ENCODE measurements at places on chromosomes 12 and 14. TPM values are rescaled to one million over a fixed set of nuclear protein-coding genes. Genes with fewer than 3 reads are reported as not detected.

DNA sequence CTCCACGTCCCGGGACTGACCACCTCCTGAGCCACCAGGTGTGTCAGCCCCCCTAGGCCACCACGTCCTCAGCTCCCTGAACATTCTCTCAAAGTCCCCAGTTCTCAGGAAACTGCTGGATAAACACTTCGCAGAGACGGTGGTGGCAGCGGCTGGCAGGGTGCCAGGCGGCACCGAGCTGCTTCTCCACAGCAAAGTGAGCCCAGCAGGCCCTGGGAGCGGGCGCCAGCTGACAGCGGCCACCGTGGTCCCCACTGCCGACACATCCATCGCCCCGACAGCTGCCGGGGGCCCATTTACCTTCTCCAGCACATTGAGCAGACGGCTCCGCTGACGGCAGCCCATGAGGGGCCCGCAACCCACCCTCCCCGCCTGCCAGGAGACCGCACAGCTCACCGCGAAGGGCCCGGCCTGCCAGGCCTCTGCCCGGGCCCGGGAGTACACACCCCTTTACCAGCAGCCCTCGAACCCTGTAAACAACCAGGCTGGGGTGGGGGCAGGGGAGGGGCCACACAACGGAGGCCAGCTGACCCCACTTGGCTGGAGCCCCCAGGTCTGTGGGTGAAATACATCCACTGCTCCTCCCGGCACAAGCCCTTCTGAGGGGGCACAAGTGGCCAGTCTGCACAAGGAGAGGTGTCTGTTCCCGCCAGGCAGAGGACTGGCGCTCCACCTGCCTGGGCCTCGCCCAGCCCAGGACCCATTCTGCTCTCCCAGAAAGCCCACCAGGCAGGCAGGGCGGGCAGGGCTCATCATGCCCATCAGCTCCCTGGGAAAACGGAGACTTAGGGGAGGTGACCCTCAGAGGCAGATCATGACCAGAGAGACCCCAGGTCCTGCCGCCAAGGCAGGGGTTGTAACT is 10.5 kb downstream of the AKT1 start:
- no peak for DNase-seq

DNA sequence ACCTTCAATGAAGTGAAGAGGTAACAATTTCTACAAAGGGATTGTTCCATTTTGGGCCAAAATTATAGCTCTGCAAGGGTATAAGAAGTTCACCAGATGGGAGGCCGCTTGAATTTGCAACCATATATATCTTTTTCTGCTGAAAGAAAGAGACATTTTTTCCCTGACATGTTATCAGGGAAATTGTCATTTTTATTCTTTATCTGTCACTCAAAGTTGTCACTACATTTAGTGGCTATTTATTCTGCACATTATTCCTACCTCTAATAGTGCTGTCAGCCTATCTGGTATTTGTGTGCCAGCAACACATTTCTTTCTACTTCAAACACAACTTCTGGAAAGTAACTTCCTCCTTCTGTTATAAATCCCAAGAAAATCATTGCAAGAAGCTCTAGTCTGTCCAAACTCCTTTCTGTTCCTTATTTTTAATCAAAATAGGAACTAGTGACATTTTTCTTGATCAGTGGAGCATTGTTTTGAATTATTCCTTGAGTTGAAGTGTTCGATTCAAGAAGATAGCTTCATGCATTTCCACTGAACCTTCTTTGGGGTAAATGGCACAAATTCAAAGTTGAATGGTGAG is 137.9 kb upstream of the ATP2B1 start:
- no peak for DNase-seq

DNA sequence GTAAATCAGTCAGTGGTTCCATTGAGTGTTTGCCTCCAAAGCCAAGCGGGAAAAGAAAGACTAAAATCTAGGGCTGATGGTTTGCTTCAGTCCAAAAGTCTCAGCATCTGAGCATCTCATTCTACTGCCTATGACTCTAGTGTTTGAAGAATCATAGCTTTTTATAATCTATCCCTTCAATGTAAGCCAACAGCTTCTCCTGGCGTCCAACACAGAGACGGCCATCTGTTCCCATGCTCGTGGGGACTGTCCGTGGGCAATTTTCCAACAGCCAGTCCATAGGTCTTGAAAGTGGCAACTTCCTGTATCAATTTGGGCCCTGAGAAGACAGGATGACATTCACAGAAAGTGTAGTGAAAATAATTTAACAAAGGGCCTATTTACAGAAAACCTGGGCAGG is 544.4 kb upstream of the TMEM132C start:
- no peak for DNase-seq

DNA sequence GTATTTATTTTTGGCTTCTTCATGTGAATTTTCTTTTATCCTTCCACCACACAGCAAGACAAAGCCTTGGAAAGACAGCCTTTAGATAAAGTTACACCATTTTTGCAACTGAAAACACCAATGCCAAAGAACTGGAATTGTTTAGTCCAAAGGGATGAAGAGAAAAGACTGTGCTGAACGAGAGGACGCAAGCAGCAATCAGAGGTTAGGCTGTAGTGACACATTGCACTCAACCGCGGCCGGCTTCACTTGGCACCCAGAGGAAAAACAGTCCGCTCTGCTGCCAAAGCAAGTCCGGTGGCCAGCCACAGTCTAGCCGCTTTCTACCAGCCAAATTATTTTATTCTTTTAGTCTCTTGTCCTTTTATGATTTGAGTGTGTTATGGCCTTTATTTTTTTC is 49.1 kb upstream of the KCNJ8 start:
- no peak for DNase-seq

DNA sequence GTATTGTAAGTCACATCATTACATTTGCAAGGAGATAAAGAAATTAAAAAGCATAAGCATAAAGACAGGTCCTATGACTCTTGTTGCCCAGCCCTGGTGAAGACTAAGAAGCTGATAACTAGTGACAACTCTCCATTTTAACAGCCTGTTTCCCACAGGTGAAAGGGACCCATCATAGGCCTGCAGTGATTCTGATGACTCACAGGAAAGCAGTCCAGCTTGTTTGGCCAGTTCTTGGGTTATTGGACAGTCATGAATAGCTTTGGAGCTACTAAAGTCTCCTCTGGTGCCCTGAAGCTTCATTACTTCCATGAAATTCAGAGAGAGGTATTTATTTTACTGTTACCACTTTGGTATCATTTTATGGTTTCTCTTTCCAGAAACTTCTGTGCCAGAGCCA is 55.5 kb upstream of the DYRK2 start:
- DNase-seq = peak; percentile 94

DNA sequence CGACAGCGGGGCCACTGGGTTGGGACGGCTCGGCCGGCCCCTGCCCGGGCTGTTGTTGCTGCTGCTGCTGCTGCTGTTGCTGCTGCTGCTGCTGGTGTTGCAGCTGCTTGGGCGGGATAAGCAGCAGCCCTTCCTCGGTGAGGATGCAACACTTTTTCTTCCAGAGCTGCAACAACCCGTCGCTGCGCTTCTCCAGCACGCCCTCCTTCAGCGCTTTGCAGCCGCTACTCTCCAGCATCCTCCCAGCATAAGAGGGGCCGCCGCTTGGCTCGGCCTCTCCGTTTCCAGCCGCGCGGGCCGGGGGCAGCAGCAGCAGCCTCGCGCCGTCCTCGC is 529 bp downstream of the PHLDA1 start:
- DNase-seq = no peak

GRCh38 chr14:59482541-59483331 is 1.5 kb downstream of the L3HYPDH start:
- peak; percentile 83 for DNase-seq

GRCh38 chr12:44904321-44904720 is 28.2 kb upstream of the NELL2 start:
- DNase-seq = no peak

DNA sequence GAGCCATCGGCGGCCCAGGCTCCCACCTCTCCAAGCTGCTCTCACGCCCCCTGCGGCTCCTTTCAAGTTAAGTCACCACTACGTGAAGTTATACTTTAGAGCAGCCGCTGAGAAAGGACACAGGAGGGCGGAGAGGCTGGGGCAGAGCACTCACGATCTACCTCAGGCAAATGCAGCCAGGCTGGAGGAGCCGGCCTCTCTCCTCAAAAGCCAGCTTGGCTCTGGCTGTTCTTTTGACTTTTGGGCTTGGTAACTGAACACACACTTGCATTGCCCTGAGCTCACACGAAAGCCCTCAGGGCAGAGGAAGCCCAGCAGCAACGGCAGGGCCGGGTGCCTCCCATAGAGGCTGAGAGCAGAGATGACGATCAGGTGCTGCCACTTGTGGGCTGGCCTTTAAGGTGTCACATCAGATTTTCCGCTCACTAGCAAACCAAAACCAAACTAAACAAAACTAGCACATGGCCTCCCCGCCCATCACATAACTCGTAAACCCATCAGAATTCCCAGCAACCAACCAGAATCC is 75.2 kb downstream of the PITPNM2 start:
- DNase-seq = no peak

- DNase-seq = no peak
Measured at GRCh38 chr14:22794551-22794951, 20.7 kb downstream of the SLC7A7 start.

- no peak for DNase-seq
Measured at GRCh38 chr14:34906287-34906686, 31.1 kb upstream of the BAZ1A start.

GRCh38 chr12:6082613-6083012 is 41.9 kb downstream of the VWF start:
- DNase-seq = no peak

- DNase-seq = no peak
Measured at GRCh38 chr12:2359725-2360629, 307.2 kb downstream of the CACNA1C start.

DNA sequence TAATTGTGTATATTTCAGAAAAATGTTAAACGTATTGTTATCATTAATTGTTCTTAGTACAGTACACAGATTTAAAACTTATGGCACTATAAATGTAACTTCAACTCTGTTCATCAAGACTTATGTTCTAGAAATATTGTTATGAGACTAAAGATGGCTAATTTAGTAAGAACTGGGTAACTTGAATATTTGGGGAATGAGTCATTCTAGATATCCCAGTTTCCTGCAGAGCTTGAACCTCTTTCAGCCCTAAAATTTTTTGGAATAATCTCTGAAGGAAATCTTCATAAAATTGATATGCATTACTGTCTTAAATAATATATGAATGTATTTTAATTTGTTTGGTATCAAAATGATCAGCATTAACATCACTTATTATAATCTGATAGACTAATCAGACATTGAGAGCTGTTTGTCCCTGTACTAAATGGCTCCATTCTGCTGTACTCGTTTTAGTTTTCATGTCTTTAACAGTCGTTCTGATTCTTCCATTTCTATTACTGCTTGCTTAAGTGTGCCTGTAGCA is 87.1 kb downstream of the VEZT start:
- no peak for DNase-seq

- no peak for DNase-seq
Measured at GRCh38 chr12:67299526-67299925, 30.4 kb downstream of the CAND1 start.

- no peak for DNase-seq
Measured at GRCh38 chr12:115975411-115975810, 302.1 kb downstream of the MED13L start.

- no peak for DNase-seq
Measured at GRCh38 chr14:55426891-55427290, 13.5 kb downstream of the TBPL2 start.

DNA sequence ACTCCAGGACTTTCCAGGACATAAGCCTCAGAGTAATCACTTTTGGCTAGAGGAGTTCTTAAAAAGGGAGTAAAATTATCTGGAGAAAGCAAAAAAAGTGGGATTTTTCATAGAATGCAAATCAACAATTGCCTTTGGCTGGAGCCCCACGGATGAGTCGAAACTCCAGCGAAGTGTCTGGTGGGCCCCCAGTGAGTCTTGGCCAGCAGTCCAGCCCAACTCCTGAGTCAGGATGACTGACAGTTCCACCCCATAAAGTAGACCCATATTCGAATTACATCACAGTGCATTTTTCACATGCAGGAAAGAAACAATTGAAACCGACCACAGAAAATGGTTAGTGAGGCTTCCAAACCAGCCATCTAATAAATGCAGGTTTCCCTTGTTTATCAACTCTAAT is 265.7 kb downstream of the BCL11B start:
- DNase-seq = no peak

- DNase-seq = peak; percentile 10
Measured at GRCh38 chr12:75852956-75853355, 178.6 kb downstream of the PHLDA1 start.

DNA sequence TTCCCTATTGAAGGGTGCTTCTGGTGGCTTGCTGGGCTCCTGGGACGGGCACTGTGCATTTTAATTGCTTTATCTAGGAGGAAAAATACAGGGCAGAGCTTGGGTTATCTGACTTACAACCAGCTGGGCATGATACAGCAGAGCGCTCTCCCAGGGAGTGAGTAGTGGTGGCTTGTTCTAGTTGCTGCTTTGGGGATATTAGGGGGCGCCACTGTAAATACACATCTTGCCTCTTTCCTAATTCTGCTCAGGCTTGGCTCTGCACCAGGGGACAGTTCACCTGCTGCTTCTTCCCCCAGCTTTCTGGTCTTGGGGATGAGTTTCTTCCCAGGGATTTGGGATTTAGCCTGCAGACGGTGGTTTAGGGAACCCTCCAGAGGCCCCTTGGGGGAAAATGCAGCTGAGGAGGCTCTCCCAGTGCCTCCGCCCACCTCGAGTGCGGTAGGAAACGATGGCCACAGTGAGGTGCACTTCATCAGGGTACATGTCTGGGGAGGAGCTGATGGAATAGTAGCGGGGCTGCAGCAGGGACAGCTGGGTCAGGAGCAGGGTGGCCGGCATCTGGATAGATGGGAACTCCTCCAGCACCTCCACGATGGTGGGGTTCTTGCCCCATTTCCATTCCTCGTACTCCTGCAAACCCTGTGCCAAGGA is 36.9 kb upstream of the FBXO21 start:
- no peak for DNase-seq

DNA sequence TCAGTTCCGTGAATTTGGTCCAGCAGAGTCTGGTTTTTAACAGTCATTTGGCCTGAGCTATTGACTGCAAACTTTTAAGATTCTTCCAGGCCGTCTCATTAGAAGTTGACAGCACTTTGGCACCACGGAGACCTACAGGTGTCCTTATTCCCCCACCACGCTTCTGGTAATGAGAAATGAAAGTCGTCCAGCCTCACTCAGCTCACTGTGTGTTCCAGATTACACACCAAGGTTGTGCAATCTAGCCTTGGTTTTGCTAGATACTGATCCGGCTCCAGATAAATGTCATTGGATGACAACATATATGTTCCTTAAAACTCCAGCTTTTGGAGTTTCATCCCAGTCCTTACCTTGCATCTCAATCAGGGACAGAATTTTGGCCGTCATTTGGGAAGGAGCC is 210.4 kb downstream of the CHST11 start:
- DNase-seq = no peak

SYCP3 gene
- total RNA-seq = not detected

B4GALNT3 gene
- 5.3 TPM for total RNA-seq

STAB2 gene
- under 0.01 TPM for total RNA-seq

CMA1 gene
- not detected for total RNA-seq

FBLN5 gene
- 5.7 TPM for total RNA-seq

PIWIL1 gene
- not detected for total RNA-seq

CIROP gene
- total RNA-seq = not detected

PRICKLE1 gene
- total RNA-seq = 43.2 TPM

GLT8D2 gene
- 20.1 TPM for total RNA-seq

Data from mammary epithelial cell (primary cell).